ENCODE measurements at places on chromosomes 3 and 15. TPM values are rescaled to one million over a fixed set of nuclear protein-coding genes. Genes with fewer than 3 reads are reported as not detected.

- H3K36me3 ChIP-seq: no peaks in the 10 kb centered on the region
- no peak for DNase-seq
- H3K4me1 ChIP-seq: peaks cover 20% of the 10 kb centered on the region
- no peak overlapping the region for H3K27ac ChIP-seq
Measured at GRCh38 chr3:46092702-46093080, 65.4 kb upstream of the XCR1 start.

DNA sequence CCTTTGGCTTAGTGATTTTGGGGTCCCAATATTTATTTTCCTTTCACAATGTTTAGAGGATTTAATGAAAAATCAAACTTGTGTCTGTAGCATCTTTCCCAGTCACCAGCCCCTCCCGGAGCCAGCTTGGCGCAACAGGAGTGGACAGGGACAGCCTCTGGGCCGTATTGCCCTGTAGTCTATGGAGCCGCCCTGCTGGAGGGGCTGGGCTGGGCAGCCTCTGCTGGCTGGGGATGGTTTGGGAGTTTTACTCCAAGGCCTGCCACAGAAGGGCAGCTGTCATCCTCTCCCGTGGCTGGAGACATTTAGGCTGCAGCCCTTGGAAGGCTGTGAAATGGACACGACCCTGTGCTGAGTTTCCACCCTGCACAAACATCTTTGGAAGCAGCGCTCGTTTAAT, 89.4 kb upstream of the RGMA start:
- H3K4me3 ChIP-seq: no peak overlapping the region
- H3K36me3 ChIP-seq: no peaks in the 10 kb centered on the region
- no peaks in the 10 kb centered on the region for H3K27me3 ChIP-seq
- no peak for DNase-seq

DNA sequence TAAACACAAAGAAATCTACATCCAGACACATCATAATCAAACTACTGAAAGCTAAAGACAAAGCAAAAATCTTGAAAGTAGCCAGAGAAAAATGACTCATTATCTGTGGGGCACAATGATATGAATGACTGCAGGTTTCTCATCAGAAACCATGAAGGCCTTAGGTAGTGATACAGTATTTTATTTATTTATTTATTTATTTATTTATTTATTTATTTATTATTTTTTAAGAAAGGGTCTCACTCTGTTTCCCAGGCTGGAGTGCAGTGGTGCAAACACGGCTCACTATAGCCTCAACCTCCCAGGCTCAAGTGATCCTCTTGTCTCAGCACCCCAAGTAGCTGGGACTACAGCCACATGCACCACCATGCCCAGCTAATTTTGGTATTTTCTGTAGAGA, 15.2 kb downstream of the CCK start:
- no peak overlapping the region for H3K4me3 ChIP-seq
- no peaks in the 10 kb centered on the region for H3K36me3 ChIP-seq
- H3K27ac ChIP-seq: no peak overlapping the region
- no peak for DNase-seq
- H3K27me3 ChIP-seq: peaks cover 8% of the 10 kb centered on the region

GRCh38 chr3:44877333-44877732, 2.9 kb downstream of the TGM4 start:
- H3K4me3 ChIP-seq: no peak overlapping the region
- H3K27ac ChIP-seq: no peak overlapping the region
- DNase-seq: no peak

DNA sequence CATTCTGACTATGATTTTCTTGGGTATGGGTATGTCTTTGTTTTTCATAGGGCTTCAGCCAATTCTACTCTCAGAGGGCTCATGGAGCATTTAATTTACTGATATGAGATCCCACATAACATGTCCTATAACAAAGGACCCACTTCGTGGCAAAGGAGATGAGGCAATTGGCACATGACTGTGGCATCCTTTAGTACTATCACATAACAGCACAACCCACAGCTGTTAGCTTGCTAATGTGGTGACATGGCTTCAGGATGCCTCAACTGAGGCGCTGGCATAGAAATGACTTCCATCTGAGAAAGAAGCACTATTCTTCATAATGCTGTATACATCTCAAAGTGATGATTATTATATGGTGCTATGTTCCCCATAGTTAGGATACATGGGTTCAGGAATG, 48.1 kb upstream of the RFX7 start:
- H3K27ac ChIP-seq: no peak overlapping the region
- no peak overlapping the region for H3K4me3 ChIP-seq
- H3K36me3 ChIP-seq: no peaks in the 10 kb centered on the region
- no peaks in the 10 kb centered on the region for H3K4me1 ChIP-seq

- peaks cover 3% of the 10 kb centered on the region for H3K4me1 ChIP-seq
- no peak overlapping the region for H3K27ac ChIP-seq
- no peak for DNase-seq
- H3K36me3 ChIP-seq: no peaks in the 10 kb centered on the region
- H3K4me3 ChIP-seq: no peak overlapping the region
Measured at GRCh38 chr15:67883234-67883773, 43.5 kb upstream of the RNU6-1 start.

GRCh38 chr15:56960116-56960515, 41.7 kb downstream of the TCF12 start:
- no peaks in the 10 kb centered on the region for H3K4me1 ChIP-seq
- no peak overlapping the region for H3K27ac ChIP-seq
- no peak overlapping the region for H3K4me3 ChIP-seq
- H3K36me3 ChIP-seq: no peaks in the 10 kb centered on the region

GRCh38 chr3:8712908-8713255, 20.7 kb upstream of the CAV3 start:
- no peak overlapping the region for H3K27ac ChIP-seq
- no peak overlapping the region for H3K4me3 ChIP-seq
- DNase-seq: no peak

GRCh38 chr3:52197499-52197841, 490 bp upstream of the ALAS1 start:
- peak overlapping the region; percentile 82 for H3K4me3 ChIP-seq
- H3K27ac ChIP-seq: peak overlapping the region; percentile 23
- DNase-seq: no peak
- peaks cover 35% of the 10 kb centered on the region for H3K4me1 ChIP-seq

GRCh38 chr3:138594150-138594934, at the start of gene CEP70:
Gene CEP70, minus strand, starts transcription at chr3:138594260. Its CDS starts 21,333 bp downstream, at chr3:138572927.
- H3K27me3 ChIP-seq: no peaks in the 10 kb centered on the region
- no peaks in the 10 kb centered on the region for H3K36me3 ChIP-seq
- H3K4me1 ChIP-seq: peaks cover 4% of the 10 kb centered on the region
- peak within 1 kb of the TSS; percentile 63 for H3K27ac ChIP-seq
- peak within 1 kb of the TSS; percentile 97 for H3K4me3 ChIP-seq

DNA sequence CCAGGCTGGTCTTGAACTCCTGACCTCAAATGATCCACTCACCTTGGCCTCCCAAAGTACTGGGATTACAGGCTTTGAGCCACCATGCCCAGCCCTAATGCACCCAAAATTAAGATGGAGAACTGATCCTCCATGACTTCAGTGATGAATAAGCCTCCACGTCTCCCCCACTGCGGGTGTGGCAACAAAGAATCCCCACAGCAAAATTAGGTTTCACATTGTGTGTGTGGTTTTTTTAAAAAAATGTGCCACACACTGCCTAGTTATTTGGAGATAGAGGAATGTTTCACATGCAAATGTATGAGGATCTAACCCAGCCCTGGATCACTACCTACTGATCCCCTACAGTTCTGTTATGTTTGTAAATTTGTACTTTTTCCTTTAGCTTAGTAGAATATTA, 17.3 kb downstream of the HDAC11 start:
- no peaks in the 10 kb centered on the region for H3K27me3 ChIP-seq
- no peaks in the 10 kb centered on the region for H3K36me3 ChIP-seq
- peak; percentile 43 for DNase-seq
- H3K27ac ChIP-seq: no peak overlapping the region

- peak overlapping the region; percentile 81 for H3K4me3 ChIP-seq
- H3K4me1 ChIP-seq: peaks cover 20% of the 10 kb centered on the region
- DNase-seq: no peak
- no peaks in the 10 kb centered on the region for H3K36me3 ChIP-seq
Measured at GRCh38 chr3:184561913-184562877, 610 bp downstream of the EPHB3 start.

DNA sequence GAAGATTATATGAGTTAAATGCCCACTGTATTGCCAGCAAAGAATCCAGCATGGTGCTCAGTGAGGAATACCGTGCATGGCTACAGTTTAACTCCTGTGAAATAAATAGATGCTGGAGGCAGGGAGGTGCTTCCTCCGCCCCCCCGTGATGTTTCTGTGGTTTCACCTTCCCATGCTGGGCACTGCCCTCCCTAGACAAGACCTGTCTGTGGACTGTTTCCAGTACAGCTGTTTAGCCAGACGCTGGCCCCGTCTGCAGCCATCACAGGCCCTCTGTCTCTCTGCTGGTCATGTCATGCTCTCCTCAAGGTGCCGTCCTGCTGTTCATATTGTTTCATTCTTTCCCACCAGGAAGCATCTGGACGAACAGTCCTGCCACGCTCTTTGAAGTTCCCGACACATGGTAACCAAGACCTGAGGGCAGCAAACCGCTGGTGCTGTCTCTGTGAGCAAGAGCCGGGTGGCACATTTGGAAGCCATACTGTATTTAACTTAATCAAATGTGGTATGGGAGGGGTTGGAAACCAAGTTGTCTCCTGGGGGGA, 31.4 kb downstream of the GOLGA8S start:
- H3K27ac ChIP-seq: no peak overlapping the region
- H3K27me3 ChIP-seq: no peaks in the 10 kb centered on the region
- DNase-seq: no peak
- no peaks in the 10 kb centered on the region for H3K36me3 ChIP-seq

- H3K36me3 ChIP-seq: peaks cover 33% of the 10 kb centered on the region
- H3K27ac ChIP-seq: no peak overlapping the region
- H3K27me3 ChIP-seq: no peaks in the 10 kb centered on the region
- H3K4me1 ChIP-seq: peaks cover 21% of the 10 kb centered on the region
Measured at GRCh38 chr3:48688032-48688736, 2.5 kb upstream of the NCKIPSD start.

DNA sequence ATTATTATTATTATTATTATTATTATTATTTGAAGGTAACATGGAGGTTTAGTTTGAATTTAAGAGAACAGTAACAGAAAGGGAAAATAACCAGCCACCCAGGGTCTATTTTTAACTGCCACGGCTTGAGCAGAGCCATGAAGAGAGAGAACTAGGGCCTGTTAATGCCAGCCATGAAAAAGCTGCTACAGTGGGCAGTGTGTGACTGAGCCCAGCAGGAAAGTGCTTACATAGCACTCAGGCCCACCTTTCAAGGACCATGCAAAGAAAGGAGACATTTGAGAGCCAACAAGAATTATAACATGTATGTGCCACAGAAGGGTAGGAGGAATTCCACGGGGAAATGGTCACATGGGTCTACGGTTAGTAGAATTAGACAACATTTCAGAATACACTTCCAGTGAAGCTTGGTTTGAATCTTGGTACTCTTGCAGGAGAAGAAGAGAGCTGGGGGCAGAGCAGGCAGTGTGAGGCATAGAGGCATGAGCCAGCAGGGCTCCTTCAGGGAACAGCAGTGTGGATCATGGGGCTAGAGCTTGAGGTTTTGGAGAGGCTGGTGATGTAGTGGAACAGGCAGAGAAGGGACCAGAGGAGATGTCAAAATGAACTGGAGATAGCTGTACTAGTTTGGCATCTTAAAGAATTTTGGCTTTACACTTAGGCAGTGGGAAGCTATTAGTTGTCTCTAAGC, 140.7 kb downstream of the CMSS1 start:
- peaks cover 2% of the 10 kb centered on the region for H3K4me1 ChIP-seq
- H3K27me3 ChIP-seq: no peaks in the 10 kb centered on the region
- no peak for DNase-seq
- no peak overlapping the region for H3K27ac ChIP-seq
- H3K36me3 ChIP-seq: no peaks in the 10 kb centered on the region
- H3K4me3 ChIP-seq: no peak overlapping the region

GRCh38 chr15:97099040-97099439, 768.5 kb downstream of the NR2F2 start:
- no peak for DNase-seq

- no peaks in the 10 kb centered on the region for H3K36me3 ChIP-seq
- no peak overlapping the region for H3K4me3 ChIP-seq
- H3K27me3 ChIP-seq: no peaks in the 10 kb centered on the region
- no peaks in the 10 kb centered on the region for H3K4me1 ChIP-seq
Measured at GRCh38 chr3:112253301-112253971, 40.6 kb downstream of the SLC9C1 start.

TGM5 gene
- not detected for total RNA-seq

SMCO1 gene
- not detected for total RNA-seq

SEMA3G gene
- under 0.01 TPM for total RNA-seq

CA12 gene
- total RNA-seq: 48.4 TPM

RTP2 gene
- not detected for total RNA-seq

BTLA gene
- not detected for total RNA-seq

LTF gene
- total RNA-seq: not detected

B3GALNT1 gene
- total RNA-seq: 13.1 TPM
